T47D (cell line): ENCODE measurements at places on chromosomes 2 and 18.
A peak's percentile ranks its signal among the peaks of the same experiment; 100 is the strongest.

- DNase-seq = no peak
These were observed 45.5 kb upstream of the CAB39 start for GRCh38 chr2:230666885-230667712.

DNA sequence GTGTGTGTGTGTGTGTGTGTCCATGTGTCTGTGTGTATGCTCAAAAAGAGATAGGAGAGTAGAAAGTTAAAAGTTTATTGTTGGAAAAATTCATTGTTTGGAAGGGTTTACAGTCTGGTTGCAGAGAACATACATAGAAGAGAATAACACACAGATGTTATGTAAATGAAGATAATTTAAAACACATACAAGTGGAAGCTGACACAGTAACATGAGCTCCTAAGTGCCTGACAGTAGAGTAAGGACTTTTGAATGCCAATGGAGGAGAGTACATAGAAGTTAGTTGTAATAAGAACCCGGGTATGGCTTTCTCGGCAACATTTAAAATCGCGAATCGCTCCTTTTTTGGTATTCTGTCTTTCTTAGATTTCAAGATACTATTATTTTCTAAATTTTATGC lies 137.0 kb upstream of the FANCL start:
- DNase-seq = no peak

- no peak for DNase-seq
These were observed 65.4 kb downstream of the ARHGAP25 start for GRCh38 chr2:68800027-68800401.

GRCh38 chr2:228167290-228167689 lies 14.2 kb downstream of the SPHKAP start:
- no peak for DNase-seq

DNA sequence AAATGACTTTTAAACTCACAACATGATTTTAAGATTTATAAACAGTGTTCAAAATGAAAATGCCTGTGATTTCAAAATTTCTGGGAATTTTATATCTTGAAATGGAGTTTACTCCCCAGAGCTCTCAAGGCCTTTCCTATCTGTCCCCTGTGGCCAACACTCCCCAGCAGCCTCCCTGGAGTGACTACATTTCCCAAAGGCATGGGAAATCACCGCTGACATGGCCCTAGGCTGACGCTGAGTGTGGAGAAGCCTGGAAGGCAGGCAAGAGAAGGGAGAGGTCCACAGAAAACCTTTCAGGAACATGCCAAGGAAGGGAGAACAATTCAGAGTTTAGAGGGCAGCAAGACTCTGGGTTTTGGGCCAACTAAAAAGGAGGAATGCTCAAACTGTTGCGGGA lies 20.2 kb upstream of the ZFP36L2 start:
- DNase-seq = no peak

DNA sequence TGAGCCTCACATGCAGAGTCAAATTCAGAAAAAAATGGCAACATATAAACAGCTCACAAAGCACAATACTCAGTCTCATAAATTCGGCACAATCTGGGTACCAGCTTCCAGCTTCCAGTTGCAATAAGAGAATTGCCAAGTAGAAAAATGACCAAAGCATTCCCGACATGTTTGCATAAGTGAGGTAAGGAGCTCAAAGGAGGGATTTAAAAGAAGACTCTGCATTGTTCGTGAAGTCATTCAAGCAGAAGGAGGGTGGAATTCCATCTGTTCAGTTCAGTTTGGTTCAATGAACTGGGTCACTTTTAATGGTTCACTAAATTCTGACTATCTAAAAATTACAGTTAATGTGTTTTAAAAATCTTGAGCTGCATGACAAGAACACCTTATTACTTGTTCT lies 106.7 kb upstream of the KLHL14 start:
- no peak for DNase-seq

DNA sequence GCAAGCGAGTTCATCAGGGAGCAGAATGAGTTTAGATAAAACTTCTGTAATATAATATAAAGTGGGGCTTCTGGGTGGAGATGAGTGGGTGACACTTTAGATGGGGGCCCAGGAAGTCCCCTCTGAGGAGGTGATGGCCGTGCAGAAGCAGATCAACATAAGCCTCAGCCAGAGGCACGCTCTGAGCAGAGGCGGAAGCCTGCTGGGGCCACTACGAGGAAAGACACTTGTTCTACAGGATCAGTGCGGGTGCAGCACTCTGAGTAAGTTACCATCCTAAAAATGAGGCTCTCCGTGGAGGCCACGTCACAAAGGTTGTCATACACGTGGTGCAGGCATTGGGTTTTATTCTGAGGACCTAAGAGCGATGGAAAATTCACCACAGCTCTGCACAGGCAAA lies 22.3 kb downstream of the TMEM18 start:
- no peak for DNase-seq

- DNase-seq = no peak
These were observed 76.6 kb downstream of the SMIM21 start for GRCh38 chr18:75350857-75351256.

- no peak for DNase-seq
These were observed 4.5 kb downstream of the GATA6 start for GRCh38 chr18:22173928-22174301.

DNA sequence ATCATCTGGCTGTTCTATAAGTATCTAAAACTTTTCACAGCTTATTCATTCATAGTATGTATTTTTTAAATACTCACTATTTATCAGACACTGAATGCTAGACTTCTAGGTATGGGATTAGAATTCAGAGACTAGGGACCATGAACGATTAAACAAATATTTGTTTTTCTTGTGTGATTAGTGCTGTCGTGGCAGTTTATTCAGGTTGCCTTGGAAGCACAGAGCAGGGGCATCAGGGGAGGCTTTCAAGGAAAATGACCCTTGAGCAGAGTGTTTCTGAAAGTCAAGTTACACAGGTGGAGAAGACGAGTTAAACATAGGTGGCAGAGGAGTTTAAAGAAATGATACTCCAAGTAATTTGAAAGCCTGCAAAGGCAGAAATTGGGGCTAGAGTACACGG lies 5.7 kb downstream of the SPOPL start:
- no peak for DNase-seq

GRCh38 chr2:99698896-99699295 lies 209.1 kb upstream of the REV1 start:
- no peak for DNase-seq

GRCh38 chr2:241848761-241849615 lies 9.7 kb downstream of the PDCD1 start:
- DNase-seq = no peak

- DNase-seq = no peak
These were observed 557.9 kb downstream of the TNS1 start for GRCh38 chr2:217444932-217445331.

DNA sequence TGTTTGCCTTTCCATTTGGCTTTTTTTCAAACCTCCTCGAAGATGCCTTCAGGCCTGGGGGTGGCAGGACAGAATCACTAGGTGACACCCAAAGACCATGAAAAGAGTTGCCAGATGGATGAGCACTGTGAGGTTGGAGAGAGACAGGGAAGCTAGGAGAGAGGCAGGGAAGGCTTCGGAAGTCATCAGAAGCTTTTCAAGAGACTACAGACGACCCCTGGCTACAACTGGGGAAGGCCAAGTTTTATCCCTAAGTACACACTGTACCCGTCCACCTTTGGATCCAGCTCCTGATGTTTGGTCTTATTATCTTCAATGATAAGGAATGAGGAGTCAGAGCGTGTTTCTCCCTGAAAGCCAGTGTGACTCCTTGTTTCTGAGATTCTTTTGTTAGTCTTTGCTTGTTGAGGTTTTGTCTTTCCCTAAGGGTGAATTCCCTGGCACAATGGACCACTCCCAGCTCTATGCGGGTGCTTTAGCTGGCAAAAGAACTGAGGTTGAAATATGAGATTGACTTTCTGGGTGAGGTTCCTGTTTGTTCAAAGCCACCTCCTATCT lies 33.4 kb upstream of the SLC9A2 start:
- no peak for DNase-seq

- DNase-seq = peak; percentile 11
These were observed 420.2 kb upstream of the CHST9 start for GRCh38 chr18:27605107-27605834.

- DNase-seq = no peak
These were observed 404.9 kb downstream of the CPS1 start for GRCh38 chr2:210961249-210961648.

GRCh38 chr2:239994086-239994485 lies 31.1 kb downstream of the NDUFA10 start:
- DNase-seq = no peak

GRCh38 chr2:113126845-113127645 lies at the start of gene IL1RN:
Gene IL1RN (plus strand): TSS chr2:113127598. CDS start chr2:113127625, 27 bp downstream.
- no peak for DNase-seq

- no peak for DNase-seq
These were observed 62.8 kb upstream of the YWHAQ start for GRCh38 chr2:9693646-9694045.

DNA sequence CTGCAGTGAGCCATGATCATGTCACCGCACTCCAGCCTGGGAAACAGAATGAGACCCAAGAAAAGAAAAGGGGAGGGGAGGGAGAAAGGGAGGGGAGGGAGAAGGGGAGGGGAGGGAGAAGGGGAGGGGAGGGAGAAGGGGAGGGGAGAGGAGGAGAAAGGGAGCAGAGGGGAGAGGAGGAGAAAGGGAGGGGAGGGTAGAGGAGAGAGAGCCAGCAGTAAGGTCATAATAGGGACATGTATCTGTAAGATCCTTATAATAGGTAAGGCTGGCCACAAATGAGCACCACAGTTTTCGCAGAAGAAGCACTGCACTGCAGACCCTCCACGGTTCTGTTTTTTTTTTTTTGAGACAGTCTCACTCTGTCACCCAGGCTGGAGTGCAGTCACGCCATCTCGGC lies 62.6 kb downstream of the STPG4 start:
- no peak for DNase-seq

GRCh38 chr2:3320910-3321605 lies 56.6 kb downstream of the EIPR1 start:
- no peak for DNase-seq

GRCh38 chr2:216660496-216660895 lies 27.3 kb downstream of the IGFBP2 start:
- no peak for DNase-seq

GRCh38 chr2:166234112-166234846 lies 106.5 kb upstream of the SCN1A start:
- DNase-seq = no peak

- no peak for DNase-seq
These were observed 237.5 kb upstream of the TNP1 start for GRCh38 chr2:217097346-217097745.

- no peak for DNase-seq
These were observed 910 bp downstream of the PRSS56 start for GRCh38 chr2:232521098-232521497.

GRCh38 chr2:65350651-65351056 lies 81.7 kb downstream of the SPRED2 start:
- DNase-seq = no peak

DNA sequence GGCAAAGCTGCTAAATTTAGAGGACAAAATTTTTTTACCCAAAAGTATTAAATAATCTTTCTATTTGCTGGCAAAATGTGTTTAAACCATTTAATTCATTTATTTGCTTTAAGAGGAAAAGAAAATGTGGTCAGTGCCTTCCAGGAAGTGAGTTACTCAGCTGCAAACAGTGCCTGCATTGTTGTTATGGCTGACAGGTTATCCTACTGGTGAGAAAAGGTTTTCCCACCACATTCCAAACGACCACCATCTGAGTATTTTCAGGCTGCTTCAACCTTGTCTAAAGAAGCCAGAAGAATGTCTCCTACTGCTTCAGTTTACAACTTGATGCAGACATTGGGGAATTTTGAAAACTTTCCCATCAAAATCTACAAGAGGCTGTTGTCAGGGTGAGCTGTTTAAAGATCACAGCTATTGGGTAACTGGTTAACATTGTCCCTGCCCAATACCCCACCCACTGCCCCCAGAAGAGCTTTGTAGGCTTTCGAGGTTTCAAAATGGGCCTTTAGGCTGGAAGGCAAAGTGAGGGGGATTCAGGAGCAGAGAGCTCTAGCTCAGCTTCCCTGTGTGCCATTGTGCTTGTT lies 461.3 kb upstream of the FANCL start:
- DNase-seq = no peak

DNA sequence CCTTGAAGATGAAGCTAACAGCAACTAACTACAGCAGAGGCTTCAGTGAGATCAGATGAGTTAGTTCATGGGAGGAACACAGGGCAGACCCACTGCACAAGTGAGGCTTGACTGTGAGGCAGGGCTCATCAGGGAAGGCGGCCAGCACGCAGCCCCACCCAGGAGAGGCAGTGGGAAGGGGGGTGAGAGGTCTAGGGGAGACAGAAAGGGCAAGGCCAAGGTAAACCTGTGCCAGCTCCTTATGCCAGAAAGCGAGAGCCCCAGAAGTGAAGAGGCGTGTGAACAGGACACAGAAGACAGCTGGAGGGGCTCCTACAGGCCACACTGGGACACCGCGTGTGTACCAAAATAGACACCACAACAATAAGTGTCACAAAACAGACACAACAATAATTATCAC lies 48.6 kb downstream of the ANO7 start:
- no peak for DNase-seq

GRCh38 chr2:10826026-10826425 lies 13.4 kb upstream of the PDIA6 start:
- no peak for DNase-seq

DNA sequence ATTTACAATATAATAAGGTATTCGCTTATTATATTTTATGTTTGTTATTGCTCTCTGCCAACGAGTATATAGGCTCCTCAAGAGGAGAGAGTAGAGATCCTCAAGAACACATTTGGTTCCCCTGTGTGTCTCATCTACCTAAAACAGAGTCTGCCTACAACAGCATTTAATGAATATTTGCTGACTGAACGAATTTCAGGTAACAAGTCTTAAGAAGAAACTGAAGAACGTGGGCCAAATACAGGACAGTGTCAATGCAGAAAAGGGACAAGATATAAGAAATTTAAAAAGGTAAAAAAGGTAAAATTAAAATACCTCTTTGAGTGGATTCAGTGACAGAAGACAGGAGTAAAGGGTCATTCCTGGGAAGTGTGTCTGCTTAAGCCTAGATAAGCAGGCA lies 129.2 kb downstream of the HNMT start:
- no peak for DNase-seq

DNA sequence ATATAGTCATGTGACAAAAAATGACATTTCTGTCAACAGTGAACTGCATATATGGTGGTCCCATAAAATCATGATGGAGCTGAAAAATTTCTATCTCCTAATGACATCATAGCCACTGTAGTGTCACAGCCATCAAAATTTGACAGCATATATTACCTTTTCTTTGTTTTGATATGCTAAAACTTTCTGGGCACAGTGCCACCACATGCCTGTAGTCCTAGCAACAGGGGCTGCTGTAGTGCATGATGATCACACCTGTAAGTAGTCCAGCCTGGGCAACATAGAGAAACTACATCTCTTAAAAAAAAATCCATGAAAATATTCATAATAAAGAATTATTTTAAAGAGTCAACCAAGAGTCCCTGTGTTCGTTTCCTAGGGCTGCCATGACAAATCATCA lies 155.5 kb upstream of the SERTAD2 start:
- no peak for DNase-seq

GRCh38 chr18:34847408-34847807 lies 137.3 kb downstream of the DTNA start:
- no peak for DNase-seq

GRCh38 chr2:43986600-43986999 lies 9.2 kb downstream of the LRPPRC start:
- no peak for DNase-seq

GRCh38 chr2:212929116-212929515 lies 222.3 kb downstream of the IKZF2 start:
- no peak for DNase-seq

- no peak for DNase-seq
These were observed 14.1 kb upstream of the MSH2 start for GRCh38 chr2:47388888-47389287.
